ENCODE measurements at places on chromosomes 2 and 18. TPM values are rescaled to one million over a fixed set of nuclear protein-coding genes. Genes with fewer than 3 reads are reported as not detected.

DNA sequence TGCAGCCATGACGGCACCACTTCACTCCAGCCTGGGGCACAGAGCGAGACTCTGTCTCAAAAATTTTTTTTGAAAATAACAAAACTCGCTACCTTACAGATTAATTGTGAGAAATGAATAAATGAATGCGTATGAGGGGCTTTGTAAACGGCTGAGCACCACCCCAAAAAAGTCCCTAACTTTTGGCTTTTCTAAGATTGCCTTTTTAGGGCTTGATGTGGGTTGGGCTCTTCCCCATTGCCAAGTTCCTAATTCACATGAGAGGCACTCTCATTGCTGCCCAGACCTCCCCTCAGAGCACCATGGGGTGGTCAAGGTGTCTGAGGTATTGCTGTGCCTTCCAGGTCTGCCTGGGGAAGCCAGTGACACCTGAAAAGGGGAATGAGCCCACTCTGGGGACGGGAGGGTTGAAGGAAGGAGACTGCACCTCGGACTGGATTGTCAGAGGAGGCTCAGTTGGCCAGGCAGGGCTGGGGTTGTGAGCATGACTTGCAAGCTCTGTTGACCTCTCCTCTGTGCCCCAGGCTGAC is 186.4 kb downstream of the PRKCE start:
- no peak overlapping the region for H3K4me3 ChIP-seq
- H3K4me1 ChIP-seq = no peaks in the 10 kb centered on the region
- DNase-seq = no peak

GRCh38 chr2:106363791-106364190 is 104.4 kb downstream of the RGPD3 start:
- DNase-seq = no peak
- H3K4me1 ChIP-seq = no peaks in the 10 kb centered on the region
- H3K4me3 ChIP-seq = no peak overlapping the region
- H3K27me3 ChIP-seq = no peaks in the 10 kb centered on the region
- no peak overlapping the region for H3K27ac ChIP-seq
- H3K36me3 ChIP-seq = no peaks in the 10 kb centered on the region

GRCh38 chr2:59066787-59067399 is 825.8 kb upstream of the FANCL start:
- peaks cover 5% of the 10 kb centered on the region for H3K27me3 ChIP-seq
- no peak overlapping the region for H3K27ac ChIP-seq
- peaks cover 6% of the 10 kb centered on the region for H3K4me1 ChIP-seq
- no peak for DNase-seq

DNA sequence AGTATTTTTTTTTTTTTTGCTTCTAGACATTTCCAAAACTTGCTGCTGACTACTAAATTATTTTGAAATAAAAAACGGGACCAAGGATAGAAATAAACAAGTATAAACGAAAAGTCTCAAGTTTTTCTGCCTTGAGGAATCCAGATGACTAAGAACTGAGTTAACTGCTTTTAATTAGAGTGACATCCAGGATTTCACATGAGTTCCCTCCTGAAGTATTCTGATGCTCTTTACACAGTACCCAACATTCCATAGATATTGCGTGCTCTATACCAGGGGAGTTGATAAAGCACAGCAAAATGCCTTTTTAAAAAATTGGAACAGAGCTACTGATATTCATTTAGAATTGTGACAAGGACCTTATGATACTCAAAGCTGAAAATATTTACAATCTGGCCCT is 618.0 kb downstream of the CCDC85A start:
- no peaks in the 10 kb centered on the region for H3K36me3 ChIP-seq
- no peaks in the 10 kb centered on the region for H3K27me3 ChIP-seq
- no peak overlapping the region for H3K27ac ChIP-seq
- H3K4me3 ChIP-seq = no peak overlapping the region

DNA sequence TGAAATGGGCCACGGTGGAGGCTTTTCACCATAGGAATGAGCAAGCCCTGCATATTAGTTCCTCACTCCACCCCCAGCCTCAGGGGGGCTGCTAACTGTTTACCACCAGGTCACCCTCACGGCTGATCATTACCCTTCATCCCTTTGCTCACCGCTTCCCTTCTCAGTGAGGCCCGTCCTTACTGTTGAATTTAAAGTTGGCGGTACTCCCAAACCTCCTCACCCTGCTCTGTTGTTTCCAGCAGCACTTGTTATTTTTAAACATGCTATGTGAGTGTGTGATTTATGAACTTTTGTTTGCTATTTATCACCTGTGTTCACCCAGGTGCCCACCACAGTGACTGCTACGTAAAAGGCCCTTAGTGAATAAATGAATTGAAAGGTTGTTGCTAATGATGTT is 243.6 kb downstream of the ZNF407 start:
- no peaks in the 10 kb centered on the region for H3K27me3 ChIP-seq
- DNase-seq = no peak
- H3K27ac ChIP-seq = no peak overlapping the region
- no peaks in the 10 kb centered on the region for H3K4me1 ChIP-seq
- H3K36me3 ChIP-seq = no peaks in the 10 kb centered on the region

DNA sequence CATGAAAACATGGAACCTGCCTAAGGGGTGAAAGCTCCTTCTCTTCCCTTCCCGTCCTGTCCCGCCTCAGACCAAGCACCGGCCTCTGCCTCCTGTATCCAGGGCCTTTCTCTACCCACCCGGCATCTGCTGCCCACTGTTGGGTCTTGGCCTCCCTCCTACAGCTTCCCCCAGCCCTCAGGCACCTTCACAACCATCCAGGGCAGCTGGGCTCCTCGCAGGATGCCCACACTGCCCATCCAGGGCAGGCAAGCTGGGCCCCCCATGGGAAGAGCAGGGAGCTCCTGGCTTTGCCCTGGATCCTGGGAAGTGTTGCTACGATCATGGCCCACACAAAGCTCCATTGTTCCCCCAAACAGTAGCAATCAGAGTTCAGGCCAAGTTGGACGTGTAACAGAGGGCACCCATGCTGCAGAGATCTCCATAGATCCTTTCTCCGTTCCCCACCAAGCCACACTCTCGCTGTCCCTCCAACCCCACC is 206.6 kb downstream of the NDUFA10 start:
- H3K27me3 ChIP-seq = peaks cover 60% of the 10 kb centered on the region
- no peaks in the 10 kb centered on the region for H3K36me3 ChIP-seq
- H3K4me3 ChIP-seq = no peak overlapping the region

- no peak overlapping the region for H3K4me3 ChIP-seq
- DNase-seq = no peak
- H3K4me1 ChIP-seq = no peaks in the 10 kb centered on the region
- no peaks in the 10 kb centered on the region for H3K36me3 ChIP-seq
- no peaks in the 10 kb centered on the region for H3K27me3 ChIP-seq
- no peak overlapping the region for H3K27ac ChIP-seq
Observed at GRCh38 chr18:59640721-59641120, 56.5 kb downstream of the CCBE1 start.

DNA sequence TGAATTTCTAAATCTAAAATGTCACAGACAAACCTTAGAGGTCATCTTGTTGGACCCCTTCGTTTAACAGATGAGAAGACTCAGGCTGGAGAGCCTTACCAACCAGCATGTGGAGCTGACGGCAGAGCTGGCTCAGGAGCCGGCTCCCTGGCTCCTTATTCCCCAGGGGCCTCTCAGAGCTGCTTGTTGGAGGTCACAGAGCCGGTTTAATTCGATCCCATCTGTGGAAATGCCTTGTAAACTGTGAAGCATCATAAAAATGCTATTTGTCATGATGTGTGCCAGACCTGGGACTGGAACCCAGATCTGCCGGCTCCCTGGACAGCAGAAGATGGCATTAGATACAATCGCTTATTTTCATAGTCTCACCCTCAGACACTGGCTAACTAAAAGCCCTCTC is 8.2 kb upstream of the CIB4 start:
- no peak for DNase-seq
- H3K36me3 ChIP-seq = no peaks in the 10 kb centered on the region
- H3K4me1 ChIP-seq = 0 out of 2 replicates have a peak, but pooled peaks cover 3% of the 10 kb centered on the region
- H3K4me3 ChIP-seq = no peak overlapping the region

DNA sequence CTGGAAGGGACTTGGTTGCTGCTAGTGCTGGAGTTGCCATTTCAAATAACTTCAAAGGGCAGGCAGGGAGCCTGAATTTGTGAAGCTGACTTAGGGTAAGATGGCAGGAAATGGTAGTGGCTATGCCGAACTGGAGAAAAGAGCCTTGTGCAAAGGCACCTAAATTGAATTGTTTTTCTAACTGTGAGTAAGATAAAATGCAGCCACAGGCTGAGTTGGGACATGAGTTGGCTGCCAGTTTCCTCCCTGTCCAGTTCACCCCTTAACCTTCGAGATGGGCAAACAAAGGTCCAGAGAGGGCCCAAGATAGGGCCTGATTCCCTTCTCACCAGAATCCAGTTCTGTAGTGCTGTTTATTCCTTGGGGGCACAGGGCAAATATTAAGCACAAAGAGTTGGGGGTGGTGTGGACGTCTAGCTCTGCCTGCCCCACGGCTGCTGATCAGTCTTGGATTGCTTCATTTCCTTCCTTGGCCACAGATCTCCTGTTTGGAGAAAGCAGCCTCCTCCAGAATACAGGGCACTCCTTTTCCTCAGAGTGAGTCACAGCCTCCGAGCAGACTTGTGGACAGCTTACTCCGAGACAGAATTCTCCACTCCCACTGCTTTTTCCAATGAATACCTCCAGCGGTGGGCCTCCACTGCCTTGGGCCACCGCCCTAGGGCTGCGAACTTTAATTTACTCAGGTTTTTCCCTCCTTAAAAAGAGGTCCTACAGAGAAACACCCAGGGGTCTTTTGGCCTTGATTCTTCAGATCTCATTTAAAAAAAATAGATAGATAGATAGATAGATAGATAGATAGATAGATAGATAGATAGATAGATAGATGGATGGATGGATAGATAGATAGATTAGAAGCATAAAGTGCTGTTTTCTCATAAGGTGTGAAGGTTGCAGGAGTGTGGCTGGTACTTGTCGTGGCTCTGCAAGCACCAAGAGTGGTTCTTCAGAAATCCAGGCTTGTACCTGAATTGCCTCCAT is 18.4 kb upstream of the SLC20A1 start:
- peaks cover 53% of the 10 kb centered on the region for H3K4me1 ChIP-seq
- no peaks in the 10 kb centered on the region for H3K36me3 ChIP-seq
- H3K27me3 ChIP-seq = no peaks in the 10 kb centered on the region
- peak; percentile 53 for DNase-seq
- H3K27ac ChIP-seq = peak overlapping the region; percentile 37
- no peak overlapping the region for H3K4me3 ChIP-seq

GRCh38 chr2:111903930-111904439 is 5.6 kb downstream of the MERTK start:
- DNase-seq = no peak
- no peak overlapping the region for H3K27ac ChIP-seq
- H3K4me1 ChIP-seq = peaks cover 31% of the 10 kb centered on the region
- H3K36me3 ChIP-seq = no peaks in the 10 kb centered on the region

DNA sequence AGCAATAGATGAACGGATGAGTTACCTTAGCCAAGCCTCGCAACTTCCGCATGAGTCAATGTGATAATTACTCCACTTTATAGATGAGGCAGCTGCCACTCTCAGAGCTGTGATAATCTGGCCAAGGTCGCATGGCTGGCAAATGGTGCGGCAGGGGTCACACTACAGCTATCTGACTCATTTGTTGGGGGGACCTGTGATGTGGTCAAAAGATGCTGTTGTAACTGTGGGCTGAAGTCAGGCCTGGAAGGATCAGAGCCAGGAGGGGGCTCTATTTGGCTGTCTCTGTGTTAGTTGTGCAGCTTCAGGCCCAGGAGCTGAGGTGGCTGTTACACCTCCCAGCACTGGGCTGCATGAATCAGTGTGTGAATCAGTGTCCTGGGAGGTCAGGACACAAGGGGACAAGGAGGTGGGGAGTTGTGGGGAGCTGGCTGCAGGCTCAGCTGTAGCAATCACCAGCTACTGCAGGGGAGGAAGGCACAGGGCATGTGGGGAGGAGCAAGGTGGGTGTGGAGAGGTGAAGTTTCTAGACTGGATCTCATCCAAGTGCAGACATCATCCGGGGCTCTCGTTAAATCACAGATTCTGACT is 33.1 kb downstream of the NGEF start:
- no peak overlapping the region for H3K4me3 ChIP-seq
- no peaks in the 10 kb centered on the region for H3K36me3 ChIP-seq
- DNase-seq = peak; percentile 10
- H3K27me3 ChIP-seq = peaks cover 64% of the 10 kb centered on the region
- H3K27ac ChIP-seq = no peak overlapping the region

- H3K4me3 ChIP-seq = no peak overlapping the region
- no peaks in the 10 kb centered on the region for H3K36me3 ChIP-seq
- no peak overlapping the region for H3K27ac ChIP-seq
Observed at GRCh38 chr18:30985753-30986152, 56.8 kb downstream of the DSC3 start.

- H3K27me3 ChIP-seq = no peaks in the 10 kb centered on the region
- H3K4me1 ChIP-seq = peaks cover 5% of the 10 kb centered on the region
- no peak for DNase-seq
- peak overlapping the region; percentile 49 for H3K4me3 ChIP-seq
- peaks cover 22% of the 10 kb centered on the region for H3K36me3 ChIP-seq
- peak overlapping the region; percentile 88 for H3K27ac ChIP-seq
Observed at GRCh38 chr2:74957886-74958273, 563 bp upstream of the POLE4 start.

GRCh38 chr18:77187189-77187588 is 54.6 kb upstream of the MBP start:
- H3K36me3 ChIP-seq = no peaks in the 10 kb centered on the region
- no peak overlapping the region for H3K4me3 ChIP-seq
- no peaks in the 10 kb centered on the region for H3K27me3 ChIP-seq
- DNase-seq = no peak
- H3K27ac ChIP-seq = no peak overlapping the region

GRCh38 chr2:210003359-210003758 is 921 bp downstream of the RPE start:
- peak overlapping the region; percentile 74 for H3K4me3 ChIP-seq
- peaks cover 44% of the 10 kb centered on the region for H3K36me3 ChIP-seq
- peaks cover 18% of the 10 kb centered on the region for H3K4me1 ChIP-seq
- no peak for DNase-seq

DNA sequence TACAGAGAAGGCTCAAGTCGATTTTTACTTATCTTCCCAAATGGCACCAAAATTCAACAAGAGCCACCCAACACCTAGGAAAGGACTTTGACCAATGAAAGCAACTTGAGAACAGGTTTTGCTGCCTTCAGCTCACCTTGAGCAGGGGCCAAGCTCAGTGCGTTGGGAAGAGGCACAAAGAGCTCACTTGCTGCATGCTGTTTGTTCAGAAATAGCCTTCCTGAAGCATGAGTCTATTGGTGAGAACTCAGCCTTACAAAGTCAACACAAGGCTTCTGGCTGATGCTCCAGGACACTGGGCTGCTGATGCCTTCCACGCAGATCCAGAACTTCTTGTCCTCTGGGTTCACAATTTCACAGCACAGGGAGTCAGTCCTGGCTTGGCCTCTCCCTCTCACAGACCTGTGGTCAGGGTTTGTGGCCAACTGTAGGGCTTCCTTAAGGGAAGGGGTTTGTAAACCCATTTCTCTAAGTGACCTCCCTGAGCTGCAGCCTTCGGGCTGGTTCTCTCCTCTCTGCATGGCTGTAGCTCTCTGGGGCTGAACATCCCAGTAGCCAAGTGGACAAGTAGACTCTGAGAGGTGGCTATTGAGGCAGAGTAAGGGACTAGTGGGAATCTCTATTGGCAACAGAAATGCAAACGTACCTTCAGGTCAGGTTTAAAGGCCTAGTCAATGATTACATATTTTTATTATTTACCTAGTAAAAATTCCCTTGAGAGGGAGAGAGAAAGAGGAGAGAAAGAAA is 124.7 kb upstream of the GATA6 start:
- no peaks in the 10 kb centered on the region for H3K36me3 ChIP-seq
- no peak for DNase-seq
- H3K4me1 ChIP-seq = no peaks in the 10 kb centered on the region
- H3K4me3 ChIP-seq = no peak overlapping the region
- peaks cover 50% of the 10 kb centered on the region for H3K27me3 ChIP-seq

The GKN2 gene
- total RNA-seq = not detected

The CFLAR gene
- 78.4 TPM for total RNA-seq

The SERPINB10 gene
- total RNA-seq = not detected

The ANTXR1 gene
- total RNA-seq = 0.87 TPM

The SLC40A1 gene
- 44.1 TPM for total RNA-seq

The C2orf80 gene
- not detected for total RNA-seq

The NFU1 gene
- 46.1 TPM for total RNA-seq

All from K562 (cell line).